ENCODE measurements at places on chromosomes 7 and 10.

GRCh38 chr10:13184730-13185514 lies 23.6 kb downstream of the MCM10 start:
- DNase-seq: no peak

GRCh38 chr7:3762146-3762831 lies 461.2 kb downstream of the SDK1 start:
- DNase-seq: no peak

- DNase-seq: no peak
These were observed 643.6 kb downstream of the IPMK start for GRCh38 chr10:57624066-57624465.

- peak; percentile 74 for DNase-seq
These were observed 1.7 kb downstream of the MMP21 start for GRCh38 chr10:125773687-125774543.
